ENCODE measurements at places on chromosomes 12 and 14.
A peak's percentile ranks its signal among the peaks of the same experiment; 100 is the strongest.

GRCh38 chr14:92951912-92952471 is 29.0 kb downstream of the CHGA start:
- peak; percentile 21 for DNase-seq

DNA sequence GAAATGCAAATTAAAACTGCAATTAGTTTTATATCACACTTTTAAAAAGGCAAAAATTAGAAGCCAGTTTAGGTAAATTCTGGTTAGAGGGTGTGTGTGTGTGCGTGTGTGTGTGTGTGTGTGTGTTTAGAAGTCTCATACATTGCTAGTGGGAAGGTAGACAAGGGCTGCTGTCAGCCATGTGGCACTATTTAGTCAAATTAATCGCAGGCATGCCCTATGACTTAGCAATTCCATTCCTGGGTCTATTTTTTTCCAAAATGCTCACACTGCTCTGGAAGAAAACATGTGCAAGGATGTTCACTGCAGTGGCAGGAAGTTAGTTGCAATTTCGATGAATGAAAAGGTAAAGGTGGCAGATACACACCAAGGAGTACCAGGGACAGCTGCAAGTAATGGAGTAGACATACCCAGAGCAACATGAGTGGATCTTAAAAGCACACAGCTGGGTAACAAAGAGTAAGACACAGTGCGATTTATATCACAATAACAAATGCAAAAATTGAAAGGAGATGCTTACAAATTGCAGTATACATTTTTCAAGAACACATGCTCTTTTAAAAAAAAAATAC is 11.6 kb downstream of the CAPZA3 start:
- no peak for DNase-seq

DNA sequence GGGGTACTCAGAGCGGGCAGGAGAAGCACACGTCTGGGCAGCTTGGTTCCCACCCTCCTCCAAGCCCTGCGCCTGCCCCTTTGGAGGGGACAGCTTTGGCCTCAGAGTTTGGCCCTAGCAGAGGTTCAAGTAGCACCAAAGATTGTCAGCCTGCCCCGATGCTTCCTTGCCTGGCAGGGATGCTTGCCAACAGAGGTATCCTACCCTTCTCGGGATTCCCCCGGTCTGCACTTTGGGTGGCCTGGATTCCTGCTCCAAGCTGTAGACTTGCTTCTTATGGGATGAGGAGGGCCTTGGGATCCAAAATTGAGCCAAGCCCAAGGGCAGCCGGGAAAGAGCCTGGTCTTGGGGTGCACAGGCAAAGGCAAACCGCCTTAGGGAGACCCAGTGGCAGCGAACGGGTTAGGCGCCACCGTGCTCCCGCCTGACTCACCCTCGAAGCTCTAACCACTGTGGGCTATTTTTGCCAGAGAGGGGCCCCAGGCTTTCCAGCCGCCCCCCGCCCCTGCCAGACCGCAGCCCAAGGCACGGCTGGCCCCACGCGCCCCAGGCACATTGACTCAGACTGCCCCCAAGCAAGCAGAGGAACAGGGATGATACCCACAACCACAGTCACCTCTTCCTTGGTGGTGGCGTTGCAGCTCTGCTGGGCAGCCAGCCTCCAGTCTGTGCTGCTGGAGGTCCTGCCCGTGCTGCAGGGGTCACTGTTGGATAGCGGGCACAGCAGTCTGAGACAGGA is 847 bp upstream of the WNT10B start:
- DNase-seq, result no peak

DNA sequence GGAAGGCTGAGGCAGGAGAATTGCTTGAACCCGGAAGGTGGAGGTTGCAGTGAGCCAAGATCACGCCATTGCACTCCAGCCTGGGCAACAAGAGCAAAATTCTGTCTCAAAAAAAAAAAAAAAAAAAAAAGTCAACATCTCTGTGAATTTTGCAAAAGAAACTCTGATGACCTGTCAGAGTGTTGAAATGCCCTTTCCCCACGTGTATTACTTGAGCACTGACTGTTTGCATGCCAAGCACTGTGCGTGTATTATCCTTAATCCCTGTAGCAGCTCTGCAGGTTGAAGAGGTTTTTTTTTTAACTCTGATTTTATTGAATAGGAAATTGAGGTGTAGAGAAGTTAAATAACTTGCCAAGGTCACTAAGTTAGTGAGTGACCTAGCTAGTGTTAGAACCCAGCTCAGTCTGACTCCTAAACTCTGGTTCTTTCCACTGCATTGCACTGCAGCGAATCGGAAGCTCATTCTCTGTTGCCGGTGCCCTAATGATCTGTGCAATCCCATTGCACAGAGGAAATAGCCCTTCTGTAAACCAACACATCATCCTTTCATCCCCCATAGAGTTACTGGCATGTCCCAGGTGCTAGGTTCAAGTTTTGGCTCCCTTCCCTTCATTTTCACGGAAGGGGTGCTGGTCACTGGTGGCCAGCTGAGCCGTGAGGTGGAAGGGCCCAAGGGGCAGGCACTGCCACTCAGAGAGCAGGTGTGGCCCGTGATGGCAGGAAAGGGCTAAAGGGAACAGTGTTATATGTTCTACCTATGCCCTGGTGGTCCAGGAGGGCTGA is 122.3 kb downstream of the EML1 start:
- DNase-seq, result no peak

DNA sequence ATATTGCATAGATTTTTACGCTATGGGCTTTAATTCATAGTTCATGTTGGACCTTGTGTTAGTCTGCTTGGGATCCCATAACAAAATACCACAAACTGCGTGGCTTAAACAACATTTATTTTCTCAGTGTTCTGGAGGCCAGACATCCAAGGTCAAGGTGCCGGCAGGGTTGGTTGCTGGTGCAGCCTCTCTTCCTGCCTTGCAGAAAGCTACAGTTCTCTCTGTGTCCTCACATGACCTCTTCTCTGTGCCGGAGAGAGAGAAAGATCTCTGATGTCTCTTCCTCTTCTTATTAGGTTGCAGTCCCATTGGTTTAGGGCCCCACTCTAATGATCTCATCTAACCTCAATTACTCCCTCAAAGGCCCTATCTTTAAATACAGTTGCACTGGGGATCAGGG is 170.5 kb downstream of the IPO8 start:
- no peak for DNase-seq

Data from NCI-H748 treated with DMSO at 0.1 percent for 48 hours (cell line).